ENCODE measurements at places on chromosomes 2 and 18.

DNA sequence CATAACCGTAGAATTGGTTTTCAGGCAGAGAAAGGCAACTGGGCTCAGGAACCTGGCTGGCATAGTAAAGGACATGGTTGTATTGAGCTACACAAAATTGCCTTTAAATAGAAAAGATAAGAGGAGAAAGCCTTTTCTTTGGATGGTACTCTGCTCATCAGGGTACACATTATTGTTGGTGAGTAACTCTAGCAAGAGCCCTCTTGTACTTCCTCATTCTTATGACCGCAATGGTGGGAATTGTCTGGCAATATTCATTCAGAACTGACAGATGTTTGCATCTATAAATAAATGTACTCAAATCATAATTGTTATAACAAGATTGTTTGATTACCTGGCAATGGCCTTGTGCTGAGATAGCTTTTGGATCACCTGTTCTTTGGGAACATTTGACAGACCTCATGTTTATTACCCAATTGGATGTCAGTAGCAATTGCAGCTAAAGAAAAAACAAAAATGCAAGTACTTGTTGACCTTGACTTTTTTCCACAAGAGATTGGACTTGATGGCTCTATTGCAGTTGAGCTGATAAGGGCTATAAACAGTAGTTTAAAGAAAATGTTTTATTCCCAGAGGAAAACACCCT, 43.9 kb downstream of the MEIS1 start:
- DNase-seq: no peak

DNA sequence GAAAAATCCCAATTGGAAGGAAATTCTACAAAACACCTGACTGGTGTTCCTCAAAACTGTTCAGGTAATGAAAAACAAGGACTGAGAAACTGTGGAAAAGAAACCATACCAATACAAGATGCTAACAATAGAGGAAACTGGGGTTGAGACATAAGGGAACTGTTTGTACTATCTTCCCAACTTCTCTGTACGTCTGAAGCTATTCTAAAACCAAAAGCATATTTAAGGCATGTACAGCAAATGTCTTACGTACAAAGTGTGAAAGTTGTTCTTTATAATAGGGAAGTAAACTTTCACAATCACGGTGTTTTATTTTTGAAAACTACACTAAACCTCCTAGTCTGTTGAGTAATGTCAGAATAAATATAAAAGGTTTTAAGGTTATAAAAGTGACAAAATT, 776.1 kb upstream of the RAB6C start:
- no peak for DNase-seq

DNA sequence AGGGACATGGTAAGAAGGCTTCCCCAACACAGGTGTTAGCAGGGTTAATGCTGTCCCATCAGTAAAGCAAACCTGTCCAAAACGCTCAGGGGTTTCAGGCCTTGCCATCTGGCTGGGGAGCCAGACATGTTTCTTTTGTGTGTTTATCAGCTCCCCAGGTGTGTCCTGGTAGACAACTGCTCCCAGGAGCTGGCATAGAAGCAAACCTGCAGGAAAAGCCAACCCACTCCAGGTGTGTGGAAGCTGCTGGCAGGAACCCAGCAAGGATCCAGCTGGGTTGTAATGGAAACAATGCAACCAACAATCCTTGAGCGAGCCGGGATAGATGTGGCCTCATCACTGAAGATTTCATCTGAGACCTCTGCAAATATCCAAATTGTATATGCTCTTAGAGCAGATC, 123.1 kb downstream of the RAB3GAP1 start:
- DNase-seq: no peak

DNA sequence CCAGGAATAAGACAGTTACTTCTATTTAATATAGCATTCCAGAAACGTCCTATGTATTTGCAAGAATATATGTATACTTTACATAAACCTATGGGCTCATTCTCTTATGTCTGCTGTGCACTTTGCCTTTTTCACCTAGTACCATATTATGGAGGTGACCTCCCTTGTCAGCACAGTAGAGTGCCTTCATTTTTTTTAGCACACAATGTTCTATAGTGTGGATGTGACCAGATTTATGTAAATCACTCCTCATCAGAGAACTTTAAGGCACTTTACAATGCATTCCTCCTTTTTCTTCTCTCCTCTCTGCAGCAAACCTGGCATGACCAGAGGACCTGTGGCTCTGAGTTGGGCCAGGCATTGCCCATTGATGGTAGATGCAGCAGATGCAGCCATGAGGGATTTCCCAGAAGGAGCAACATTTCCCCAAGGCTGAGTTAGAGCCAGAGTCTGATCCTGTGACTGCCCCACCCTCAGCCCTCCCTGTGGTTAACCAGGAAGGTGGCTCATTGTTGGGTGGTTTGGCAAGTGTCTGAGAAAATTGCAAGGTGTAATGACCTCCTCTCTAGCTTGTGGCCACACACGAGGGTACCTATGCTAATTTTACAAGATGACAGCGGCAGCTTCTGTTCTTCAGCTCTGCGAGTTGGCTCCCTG, 76.5 kb upstream of the DLX2 start:
- peak; percentile 12 for DNase-seq

DNA sequence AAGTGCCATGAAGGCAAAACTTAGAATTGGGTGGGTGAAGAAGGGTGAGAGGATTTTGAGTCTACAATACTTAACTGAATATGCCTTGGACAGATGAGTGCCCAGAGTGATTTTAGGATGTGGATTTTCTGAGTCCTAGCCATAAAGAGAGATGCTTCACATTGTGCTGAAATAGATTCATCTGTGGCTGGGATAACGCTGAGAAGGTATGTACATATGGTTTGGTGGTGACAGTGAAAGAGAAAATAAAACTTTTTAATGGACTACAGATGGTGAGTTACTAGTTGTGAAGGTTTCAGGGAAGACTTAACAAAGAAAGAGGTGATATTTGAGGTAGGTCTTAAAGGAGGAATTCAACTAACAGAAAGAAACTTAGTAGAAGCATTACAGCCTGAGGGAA, 265.8 kb downstream of the AKAIN1 start:
- no peak for DNase-seq

DNA sequence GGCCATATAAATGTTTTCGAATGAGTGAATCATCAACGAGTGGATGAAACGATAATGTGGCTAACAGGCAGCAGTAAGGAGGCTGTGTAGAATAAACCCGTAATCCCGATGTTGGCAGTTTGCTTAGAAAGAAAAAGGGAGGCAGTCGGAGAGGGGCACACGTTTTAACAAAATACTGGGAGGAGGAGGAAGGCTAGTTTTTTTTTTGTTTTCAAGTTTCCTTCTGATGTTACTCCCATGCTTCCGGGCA, 476 bp upstream of the MSH2 start:
- DNase-seq: no peak

- DNase-seq: no peak
These were observed 8.4 kb downstream of the FLACC1 start for GRCh38 chr2:201348758-201349157.

DNA sequence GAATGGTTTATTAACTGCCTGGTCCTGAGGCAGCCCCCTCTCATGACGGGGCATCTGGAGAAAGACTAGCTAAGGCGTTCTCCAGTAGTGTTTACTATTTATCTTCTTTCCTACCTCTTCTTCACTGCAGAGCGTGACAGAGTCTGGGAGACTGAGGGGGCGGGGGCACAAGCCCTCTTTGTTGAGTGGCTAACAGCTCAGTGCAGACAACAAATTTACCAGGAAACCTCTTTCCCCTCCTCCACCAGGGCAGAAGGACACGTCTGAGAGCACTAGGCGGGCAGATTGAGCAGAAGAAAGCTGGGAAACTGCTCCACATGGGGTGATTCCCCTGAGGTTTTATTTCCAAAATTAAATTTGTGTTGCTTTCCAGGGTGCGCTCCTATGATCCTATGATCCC, 322.1 kb downstream of the CNTNAP5 start:
- DNase-seq: no peak

- DNase-seq: peak; percentile 67
These were observed 172.8 kb upstream of the RBMS1 start for GRCh38 chr2:160666154-160667060.

GRCh38 chr2:217785544-217786045, 217.2 kb downstream of the TNS1 start:
- DNase-seq: peak; percentile 61

GRCh38 chr2:172551271-172551670, 4.6 kb upstream of the PDK1 start:
- no peak for DNase-seq

DNA sequence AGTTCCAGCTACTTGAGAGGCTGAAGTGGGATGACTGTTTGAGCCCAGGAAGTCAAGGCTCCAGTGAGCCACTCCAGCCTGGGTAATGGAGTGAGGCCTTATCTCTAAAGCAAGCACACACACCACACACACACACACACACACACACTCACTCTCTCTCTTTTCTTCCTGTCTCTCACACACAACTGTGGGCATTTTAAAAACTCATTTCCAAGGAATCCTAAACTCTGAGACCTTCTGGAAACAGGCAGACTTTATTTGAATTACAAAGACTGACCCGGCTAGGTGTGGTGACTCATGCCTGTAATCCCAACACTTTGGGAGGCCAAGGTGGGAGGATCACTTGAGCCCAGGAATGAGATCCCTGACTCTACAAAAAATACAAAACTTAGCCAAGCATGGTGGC, 21.3 kb downstream of the WDSUB1 start:
- no peak for DNase-seq

DNA sequence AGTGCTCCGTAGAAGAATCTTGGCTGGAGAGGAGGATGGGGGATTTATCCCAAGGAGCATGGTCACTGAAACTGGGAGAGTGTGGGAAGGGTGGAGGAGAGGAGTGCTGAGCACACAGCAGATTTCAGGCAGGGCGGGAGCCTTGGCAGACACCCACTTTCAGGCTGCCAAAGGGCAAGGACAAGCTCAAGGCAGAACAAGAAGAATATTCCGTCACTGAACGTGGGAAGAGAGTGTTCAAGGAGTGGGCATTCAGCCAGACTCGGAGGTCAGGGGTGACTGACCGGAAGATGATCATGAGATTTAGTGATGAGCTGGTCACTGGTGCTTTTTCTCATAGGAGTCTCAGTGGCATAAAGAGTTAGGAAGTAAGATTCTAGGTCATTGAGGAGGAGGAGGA, 136.2 kb upstream of the RASGRP3 start:
- no peak for DNase-seq
